Cardiac septum (tissue), 1 donor: ENCODE measurements at places on chromosomes 11 and 22. TPM values are rescaled to one million over a fixed set of nuclear protein-coding genes. Genes with fewer than 3 reads are reported as not detected.

GRCh38 chr11:67571443-67571842 is 12.2 kb upstream of the GSTP1 start:
- no peak for DNase-seq

DNA sequence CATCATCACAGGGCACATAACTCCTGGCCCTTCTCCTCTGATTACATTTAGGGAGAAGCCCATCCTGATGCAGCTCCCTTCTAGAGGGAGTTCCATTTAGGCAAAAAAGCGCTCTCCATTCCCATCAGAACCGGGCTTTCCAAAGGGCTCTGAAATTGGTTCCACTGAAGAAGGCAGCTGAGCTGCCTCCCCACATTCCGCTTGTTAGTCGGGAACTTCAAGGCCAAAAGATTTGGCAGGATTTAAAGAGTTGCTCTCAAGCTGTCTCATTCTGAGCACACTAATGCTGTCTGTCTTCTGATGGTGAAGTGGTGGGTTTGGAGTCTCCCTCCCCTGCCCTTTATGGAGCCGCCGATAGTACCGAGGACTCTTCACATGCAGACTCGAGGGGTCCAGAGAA is 26.6 kb upstream of the CABP7 start:
- DNase-seq = no peak

GRCh38 chr11:3015796-3016195 is 23.7 kb upstream of the NAP1L4 start:
- DNase-seq = no peak

DNA sequence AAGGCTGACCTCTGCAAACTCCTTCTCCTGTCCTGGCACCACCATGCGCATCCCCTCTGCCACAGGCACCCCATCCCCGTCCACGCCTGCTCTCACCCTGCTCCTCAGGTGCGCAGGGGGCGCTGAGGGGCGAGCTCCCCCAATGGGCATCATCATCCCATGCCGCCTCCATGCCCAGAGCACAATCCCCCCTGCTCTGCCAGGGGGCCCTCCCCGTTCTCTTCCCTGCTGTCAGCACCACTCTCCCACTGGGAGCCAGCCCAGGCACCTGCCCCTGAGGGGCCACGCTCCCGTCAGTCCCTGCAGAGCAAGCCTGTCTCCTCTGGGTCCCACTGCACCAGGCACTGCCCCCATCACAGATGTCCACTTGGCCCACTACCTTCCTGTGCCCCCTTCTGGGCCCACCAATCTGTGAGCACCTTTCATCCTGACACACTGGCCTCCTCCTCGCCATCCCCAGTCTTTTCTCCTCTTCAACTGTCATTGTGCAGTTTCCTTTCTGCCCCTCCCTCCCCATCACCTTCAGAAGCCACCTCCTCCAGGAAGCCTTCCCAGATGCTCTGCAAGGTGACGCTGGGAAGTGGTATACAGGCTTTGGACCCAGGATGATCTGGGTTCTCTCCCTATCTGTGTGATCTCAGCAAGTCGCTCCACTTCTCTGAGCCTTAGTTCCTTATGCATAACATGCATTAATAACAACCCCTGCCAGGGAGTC is 62.6 kb downstream of the CYTH4 start:
- no peak for DNase-seq

GRAP2 gene
- total RNA-seq = 1.2 TPM

FOSL1 gene
- total RNA-seq = 2.0 TPM

GRCh38 chr22:21858025-21858764 is 9.2 kb downstream of the MAPK1 start:
- no peak for DNase-seq

EHF gene
- 0.08 TPM for total RNA-seq

- no peak for DNase-seq
Observed at GRCh38 chr11:108333403-108333899, 110.6 kb downstream of the ATM start.

DNA sequence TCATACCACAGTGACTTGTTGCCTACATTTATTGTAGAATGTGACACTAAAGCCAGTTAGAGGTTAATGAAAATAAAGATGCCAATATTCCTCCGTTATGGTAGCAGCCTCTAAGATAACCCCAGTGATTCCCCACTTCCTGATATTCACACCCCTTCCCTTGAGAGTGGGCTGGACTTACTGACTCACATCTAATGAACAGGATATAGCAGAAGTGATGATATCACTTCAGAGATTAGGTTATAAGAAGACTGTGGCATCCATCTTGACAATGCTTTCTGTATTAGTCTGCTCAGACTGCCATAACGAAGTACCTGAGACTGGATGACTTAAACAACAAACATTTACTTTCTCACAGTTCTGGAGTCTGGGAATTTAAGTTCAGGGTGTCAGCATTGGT is 149.6 kb upstream of the MTNR1B start:
- DNase-seq = no peak

C11orf86 gene
- not detected for total RNA-seq

DNA sequence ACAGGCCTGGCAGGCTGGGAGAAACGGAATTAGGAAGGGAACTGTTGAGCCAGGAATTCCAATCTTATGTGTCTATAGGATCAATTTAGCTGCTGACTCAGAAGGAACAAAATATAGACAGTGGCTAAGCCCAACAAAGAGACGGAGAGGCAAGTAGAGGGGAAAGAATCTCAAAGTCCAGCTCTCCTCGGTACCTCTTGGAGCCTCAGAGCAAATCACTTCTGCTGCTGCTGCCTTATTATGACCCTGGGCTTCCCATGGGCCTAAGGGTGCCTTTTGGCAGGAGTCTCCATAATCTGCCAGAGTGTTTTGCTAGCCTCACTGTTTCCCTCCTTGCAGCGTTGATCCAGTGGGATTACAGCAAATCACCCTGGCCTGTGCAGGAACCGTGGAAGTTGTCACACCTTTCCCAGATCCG is 31.7 kb downstream of the PAX6 start:
- DNase-seq = no peak

ANKK1 gene
- 0.16 TPM for total RNA-seq

RAG2 gene
- not detected for total RNA-seq

DDTL gene
- total RNA-seq = 3.5 TPM

TYMP gene
- 18.3 TPM for total RNA-seq

SPON1 gene
- 6.2 TPM for total RNA-seq

PRODH gene
- 3.0 TPM for total RNA-seq

KRTAP5-10 gene
- not detected for total RNA-seq

DNA sequence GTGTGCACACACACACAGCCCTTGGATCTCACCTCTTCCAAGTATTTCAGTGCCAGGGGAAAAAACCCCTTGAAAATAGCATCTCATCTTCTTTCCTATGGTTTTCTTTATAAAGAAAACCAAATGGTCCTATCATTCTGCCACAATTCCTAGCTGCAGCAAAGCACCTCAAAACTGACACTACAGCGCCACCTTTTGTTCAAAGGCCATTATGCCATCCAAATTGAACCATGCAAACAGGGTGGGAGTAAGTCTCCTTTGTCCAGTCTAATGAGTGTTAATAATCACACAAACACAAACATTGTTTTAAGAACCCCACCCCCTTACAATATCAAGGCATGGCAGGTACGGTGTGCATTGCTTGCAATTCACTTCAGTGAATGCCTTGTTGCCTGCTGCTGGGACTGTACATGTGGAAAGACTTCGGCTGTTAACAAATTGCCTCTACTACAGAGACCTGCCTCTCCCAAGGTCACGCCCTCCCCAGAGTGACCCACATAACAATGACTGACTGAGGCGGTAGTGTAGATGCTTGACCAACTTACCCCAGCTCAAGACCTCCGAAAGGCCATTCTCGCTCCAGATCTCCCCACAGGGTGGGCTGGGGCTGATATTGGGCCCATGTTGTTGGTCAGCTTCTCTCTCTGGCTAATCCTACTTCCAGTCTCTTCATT is 31.7 kb downstream of the FAM181B start:
- no peak for DNase-seq

OR10A3 gene
- not detected for total RNA-seq

DNA sequence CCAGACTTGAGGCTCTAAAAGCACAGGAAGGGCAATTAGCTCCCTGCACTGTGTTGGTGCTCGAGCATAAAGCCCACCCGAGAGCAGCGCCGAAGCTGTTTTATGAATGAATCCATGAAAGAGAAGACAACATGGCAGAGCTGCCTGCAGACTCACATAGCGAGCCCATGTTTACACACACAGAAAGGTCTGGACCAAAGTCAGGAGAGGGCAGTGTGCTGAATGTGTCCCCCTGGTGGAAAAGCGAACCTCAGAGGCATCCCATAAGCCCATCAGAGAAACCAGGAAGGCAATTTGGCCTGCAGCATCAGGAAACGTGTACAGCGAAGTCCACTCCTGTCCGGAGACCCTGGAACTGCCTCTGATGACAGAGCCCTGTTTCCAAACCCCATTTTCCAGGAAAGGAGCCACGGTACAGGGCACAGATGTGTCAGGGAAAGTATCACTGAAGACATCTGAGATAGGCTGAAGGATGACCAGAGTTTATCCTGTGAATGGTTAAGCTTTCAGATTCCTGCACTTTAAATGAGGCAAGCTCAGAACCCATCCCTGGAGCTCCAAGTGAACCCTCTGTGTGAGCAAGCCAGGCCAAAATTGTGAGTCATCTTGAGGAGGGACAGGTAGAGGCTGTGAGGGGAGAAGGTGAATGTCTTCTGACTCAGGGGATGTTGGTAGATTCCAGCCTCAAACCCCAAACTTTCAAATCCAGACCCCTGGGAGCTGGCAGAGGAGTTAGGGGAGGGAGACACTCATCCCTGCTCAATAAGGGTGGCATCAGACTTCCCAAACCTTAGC is 36.9 kb downstream of the CHRDL2 start:
- no peak for DNase-seq

- DNase-seq = no peak
Observed at GRCh38 chr22:18035751-18036150, 11.4 kb upstream of the MICAL3 start.

DNA sequence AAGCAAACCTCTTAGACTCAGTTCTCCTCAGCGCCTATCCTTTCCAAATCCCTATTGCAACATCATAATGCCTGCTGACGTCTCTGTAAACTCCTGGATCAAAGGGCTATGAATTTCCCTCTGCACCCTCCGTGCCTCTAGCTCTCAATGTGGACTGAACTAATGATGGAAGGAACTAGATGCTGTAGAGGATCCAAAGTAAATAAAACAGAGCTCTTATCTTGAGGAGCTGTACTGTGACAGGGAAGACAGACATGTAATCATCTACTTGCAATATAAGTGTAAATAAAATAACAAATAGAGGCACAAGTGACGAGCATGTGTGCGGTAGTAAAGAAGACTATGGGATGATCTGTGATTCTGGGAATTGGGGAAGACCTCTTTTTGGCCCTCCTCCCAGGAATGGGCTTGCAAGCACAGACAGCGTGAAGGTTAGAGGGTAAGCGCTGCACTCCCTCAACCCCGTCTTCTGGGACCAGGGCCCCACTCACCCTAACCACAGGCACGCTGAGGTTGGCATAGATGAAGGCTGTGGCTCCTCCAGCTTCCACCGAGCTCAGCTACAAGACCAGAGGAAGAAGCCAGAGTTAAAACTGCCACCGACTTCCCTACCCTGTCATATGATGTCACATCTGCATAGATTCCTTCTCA is 42.2 kb downstream of the P4HA3 start:
- DNase-seq = no peak

- no peak for DNase-seq
Observed at GRCh38 chr11:19800162-19800561, 87.5 kb downstream of the NAV2 start.

DNA sequence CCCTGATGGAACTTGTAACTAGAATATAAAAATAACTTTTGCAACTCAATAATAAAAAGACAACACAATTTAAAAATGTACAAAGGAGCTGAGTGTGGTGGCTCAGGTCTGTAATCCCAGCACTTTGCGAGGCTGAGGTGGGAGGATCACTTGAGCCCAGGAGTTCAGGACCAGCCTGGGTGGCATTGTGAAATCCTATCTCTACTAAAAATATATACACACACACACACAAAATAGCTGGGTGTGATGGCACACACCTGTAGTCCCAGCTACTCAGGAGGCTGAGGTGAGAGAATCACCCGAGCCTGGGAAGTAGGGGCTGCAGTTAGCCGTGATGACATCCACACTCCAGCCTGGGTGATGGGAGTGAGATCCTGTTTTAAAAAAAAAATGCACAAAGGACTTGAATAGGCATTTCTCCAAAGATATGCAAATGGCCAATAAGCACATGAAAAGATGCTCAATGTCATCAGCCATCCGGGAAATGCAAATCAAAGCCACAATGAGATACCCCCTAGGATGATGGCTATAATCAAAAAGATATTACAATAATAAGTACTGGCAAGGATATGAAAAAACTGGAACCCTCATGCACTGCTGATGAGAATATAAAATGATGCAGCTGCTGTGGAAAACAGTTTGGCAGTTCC is 59.8 kb upstream of the SEPTIN5 start:
- DNase-seq = no peak

DNA sequence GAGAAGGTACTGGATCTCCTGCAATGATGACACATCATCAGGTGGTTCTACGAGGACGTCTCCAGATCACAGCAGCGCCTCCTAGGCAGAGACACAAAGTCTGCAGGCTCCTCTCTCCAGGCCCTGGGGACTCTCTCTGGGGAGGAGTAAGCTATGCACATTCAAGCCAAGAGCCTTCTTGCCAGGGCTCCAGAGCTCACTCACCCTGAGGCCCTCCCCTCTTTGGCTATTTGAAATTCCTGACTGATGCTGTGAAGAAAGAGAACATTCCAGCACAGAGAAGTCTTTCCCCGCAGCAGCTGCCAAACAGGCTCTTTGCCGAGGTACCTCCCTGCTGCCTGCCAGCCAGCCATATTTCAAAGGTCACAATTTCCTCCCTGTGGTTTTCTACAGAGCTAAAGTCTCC is 204.9 kb downstream of the CSNK2A3 start:
- peak; percentile 83 for DNase-seq

GRCh38 chr11:129023968-129024676 is 81.5 kb upstream of the TP53AIP1 start:
- DNase-seq = no peak
